ENCODE measurements at places on chromosomes 5 and 9. TPM values are rescaled to one million over a fixed set of nuclear protein-coding genes. Genes with fewer than 3 reads are reported as not detected.
A peak's percentile ranks its signal among the peaks of the same experiment; 100 is the strongest.

DNA sequence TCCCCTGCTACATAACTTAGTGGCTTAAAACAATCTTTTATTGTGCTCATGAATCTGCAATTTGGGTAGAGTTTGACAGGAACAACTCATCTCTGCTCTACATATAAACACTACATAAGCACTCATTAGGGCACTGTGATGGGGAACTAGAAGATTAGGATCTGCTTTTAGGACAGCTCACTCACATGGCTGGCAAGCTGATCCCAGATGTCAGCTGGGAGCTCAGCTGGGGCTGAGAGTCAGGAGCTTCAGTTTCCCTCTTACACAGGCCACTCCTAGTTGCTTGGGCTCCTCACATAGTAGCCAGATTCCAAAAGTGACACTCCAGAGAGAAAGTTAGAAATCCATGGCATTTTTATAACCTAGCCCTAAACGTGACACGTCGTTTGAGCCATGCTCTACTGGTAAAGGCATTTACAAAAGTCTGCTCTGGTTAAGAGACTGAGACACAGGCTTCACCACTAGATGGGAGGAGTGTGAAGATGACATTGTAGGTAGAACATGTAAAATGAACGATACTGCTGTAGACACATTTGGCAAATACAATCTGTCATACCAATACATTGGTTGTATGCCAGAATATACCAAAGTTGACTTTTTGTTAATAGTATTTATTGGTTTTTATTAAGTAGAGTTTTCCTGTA, 23.6 kb downstream of the SCAI start:
- DNase-seq: no peak

DNA sequence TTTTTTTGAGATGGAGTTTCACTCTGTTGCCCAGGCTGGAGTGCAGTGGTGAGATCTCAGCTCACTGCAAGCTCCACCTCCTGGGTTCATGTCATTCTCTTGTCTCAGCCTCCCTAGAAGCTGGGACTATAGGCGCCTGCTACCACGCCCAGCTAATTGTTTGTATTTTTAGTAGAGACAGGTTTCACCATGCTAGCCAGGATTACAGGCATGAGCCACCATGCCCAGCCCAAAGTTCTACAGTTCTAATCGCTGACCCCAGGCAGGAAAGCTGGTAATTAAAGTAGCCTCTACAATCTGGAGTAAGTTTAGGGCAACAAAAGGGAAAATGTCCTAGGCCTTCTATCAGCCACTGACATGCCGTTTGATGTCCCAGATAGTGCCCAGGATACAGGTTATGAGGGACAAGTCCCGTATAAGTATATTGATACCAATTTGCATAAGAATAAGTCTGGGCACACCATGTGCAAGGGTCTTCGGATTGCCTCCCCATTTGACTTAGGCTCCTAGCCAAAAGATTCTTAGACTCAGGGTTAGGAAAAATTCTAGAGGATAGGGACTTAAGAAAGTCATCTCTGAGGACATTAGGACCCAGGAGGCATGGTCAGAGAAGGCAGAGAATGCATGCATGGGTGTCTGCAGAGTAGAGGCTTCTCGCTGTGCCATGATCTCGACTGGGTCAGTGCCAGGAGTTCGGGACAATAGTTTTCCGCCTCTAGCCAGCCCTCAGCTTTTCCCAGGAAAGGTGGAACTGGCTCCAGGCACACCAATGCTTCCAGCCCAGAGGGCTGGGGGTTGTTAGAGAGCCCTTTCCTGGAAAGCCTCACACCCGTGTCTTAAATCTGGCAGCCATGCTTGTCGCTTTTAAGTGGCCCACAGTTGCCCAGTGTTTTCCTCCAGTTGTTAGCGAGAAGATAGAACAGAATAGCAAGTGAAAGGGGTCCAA, 1111.1 kb downstream of the TAF11L14 start:
- DNase-seq: peak; percentile 46

- DNase-seq: peak; percentile 36
Observed at GRCh38 chr5:15026011-15026893, 154.7 kb upstream of the ANKH start.

DNA sequence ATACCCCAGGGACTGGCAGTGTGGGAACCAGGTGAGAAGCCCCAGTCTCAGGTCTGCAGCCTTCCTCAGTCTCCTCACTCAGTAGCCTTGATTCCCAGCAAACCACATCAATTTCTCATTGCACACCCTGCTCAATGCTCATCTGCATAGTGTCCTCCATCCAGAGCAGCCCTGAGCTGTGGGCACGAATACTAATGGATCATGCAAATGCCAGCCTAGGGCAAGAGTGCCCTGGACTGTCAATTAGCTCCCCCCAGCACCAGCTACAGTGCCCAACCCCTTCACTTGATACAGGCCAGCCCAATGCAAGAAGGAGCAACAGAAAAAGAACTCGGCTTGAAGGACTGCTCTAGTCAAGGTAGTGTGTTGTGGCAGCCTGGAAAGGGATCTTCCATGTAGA, 9.8 kb upstream of the KCNIP1 start:
- no peak for DNase-seq

DNA sequence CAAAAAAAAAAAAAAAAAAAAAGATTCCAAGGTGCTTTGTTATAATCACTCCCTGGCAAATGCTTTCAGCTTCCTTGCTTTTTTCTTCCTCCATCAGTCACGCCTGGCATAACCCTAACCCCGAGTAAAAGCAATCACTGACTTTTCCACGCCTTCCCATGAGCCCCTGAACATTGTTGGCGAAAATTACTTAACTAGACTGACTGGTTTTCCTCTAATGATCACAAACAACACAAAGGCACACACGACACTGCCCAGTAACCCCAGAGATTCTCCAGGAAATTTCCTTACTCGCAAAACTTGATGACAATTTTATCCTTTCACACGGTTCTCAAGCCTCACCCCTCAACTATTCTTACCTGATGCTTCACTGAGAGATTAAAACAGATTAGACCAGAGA, 11.4 kb upstream of the PTGR1 start:
- DNase-seq: no peak

DNA sequence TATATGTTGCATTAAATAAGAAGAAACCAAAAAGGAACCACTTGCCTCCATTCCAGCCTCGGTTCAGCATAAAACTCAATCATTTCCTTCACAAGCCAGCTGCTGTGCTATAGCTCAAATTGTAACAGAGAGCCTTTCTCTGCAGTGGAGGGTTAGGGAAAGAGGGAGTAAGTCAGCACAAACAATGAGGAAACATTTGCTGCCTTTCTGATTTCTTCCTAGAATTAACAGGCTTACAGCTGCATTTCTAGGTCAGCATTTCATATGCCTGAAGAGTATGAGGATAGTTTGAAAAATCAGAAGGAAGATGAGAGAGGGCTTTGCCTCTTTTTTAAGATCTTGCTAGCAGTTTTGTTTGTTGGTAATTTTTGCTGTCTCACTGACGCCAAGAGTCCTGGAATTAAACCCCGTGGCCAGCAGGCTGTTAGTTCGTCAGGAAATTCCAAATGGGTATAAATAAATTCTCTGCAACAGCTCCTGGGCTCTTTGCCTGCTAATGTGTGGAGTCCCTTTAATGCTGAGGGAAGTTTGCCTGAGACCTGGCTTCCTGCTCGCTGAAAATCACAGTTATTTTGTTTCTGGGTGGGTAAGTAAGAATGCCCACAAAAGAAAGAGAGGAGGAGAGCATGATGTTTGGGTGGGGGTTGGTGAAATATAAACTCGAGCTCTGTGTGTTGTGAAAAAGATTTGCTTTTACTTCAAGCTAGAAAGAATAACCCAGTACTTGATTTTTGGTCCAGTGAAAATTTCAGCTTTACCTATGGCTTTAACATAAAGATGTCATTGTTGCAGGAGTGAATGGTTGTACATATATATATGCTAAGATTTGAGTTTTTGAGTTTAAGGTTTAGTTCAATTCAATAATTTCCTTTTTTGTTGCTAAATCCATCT, 148.1 kb upstream of the DMRT1 start:
- peak; percentile 68 for DNase-seq

ABCA2 gene
- 7.5 TPM for total RNA-seq

- peak; percentile 14 for DNase-seq
Observed at GRCh38 chr9:75265525-75265972, 177.2 kb downstream of the OSTF1 start.

- DNase-seq: no peak
Observed at GRCh38 chr9:99594056-99594780, 227.5 kb upstream of the NR4A3 start.

ACOT12 gene
- total RNA-seq: 0.03 TPM

PCDHGA11 gene
- total RNA-seq: 0.50 TPM
